Hindlimb muscle (tissue), 1 donor: ENCODE measurements at places on chromosomes 12 and 14. TPM values are rescaled to one million over a fixed set of nuclear protein-coding genes. Genes with fewer than 3 reads are reported as not detected.
A peak's percentile ranks its signal among the peaks of the same experiment; 100 is the strongest.

DNA sequence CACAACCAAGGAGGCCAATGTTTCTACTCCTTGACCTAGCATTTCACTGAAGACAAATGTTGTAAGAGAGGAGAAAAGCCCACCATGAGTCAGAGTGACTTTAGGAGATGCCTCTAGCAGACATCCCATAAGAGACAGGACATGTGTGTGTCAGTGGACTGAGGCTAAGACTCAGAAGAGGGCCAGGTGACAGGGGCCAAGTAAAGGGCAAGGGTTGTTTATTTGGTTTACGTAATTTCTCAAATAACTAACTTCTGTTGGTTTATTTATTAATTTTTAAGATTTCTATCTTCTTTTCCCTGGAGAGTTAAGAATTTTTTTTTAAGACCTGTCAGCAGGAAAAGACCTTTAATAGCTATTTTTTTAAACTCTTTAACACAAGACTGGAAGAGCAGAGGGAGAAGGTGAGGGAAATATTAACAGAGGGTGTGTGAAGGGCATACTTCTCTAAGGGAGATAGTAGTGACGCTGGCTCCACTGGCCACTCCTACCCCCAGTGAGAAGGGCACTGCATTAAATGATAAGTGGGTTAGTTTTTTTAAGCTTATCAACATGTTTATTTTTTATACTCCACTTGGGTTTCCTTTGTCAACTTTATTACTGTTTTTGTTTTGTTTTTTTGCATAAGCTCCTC lies 3.4 kb downstream of the PNP start:
- DNase-seq: no peak

GRCh38 chr14:71432334-71433110 lies 499.7 kb upstream of the RGS6 start:
- DNase-seq: no peak

DNA sequence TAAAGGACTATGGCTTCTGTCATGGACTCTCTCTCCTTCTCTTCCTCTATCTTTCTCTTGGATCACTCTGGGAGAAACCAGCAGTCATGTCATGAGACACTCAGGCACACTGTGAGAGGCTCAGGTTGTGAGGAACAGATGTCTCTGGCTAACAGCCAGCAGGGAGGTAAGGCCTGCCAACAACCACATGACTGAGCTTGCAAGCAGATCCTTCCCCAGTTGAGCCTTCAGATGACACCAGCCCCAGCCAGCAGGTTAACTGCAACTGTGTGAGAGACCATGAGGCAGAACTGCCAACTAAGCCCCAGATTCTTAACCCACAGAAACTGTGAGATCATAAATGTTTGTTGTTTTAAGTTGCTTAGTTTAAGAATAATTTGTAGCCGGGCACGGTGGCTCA lies 90.6 kb downstream of the VCPKMT start:
- no peak for DNase-seq

GRCh38 chr14:65790172-65790815 lies 377.8 kb downstream of the FUT8 start:
- no peak for DNase-seq

GRCh38 chr12:124588751-124589267 lies 21.4 kb upstream of the NCOR2 start:
- no peak for DNase-seq

- peak; percentile 8 for DNase-seq
Measured at GRCh38 chr14:28057359-28058296, 709.0 kb upstream of the FOXG1 start.

DNA sequence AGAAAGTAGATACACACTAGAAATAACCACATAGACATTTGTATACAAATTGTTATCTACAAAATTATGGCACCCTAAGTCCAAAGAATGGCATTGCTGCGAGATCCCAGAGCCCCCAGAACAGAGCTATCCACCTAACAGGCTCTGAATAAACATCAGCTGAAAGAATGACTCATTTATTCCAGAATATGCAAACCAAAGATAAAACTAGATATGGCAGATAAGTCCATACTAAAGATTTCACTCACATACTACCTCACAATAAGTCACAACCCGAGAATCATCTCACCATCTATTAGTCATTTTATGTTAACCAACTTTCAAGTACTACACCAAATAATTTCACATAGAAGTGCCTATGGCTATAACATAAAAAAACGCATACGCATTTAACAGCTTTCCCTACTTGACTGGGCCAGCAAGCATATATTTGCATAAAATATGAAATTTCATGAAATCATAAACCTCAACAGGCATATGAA lies 5.6 kb downstream of the CNIH1 start:
- DNase-seq: no peak

- no peak for DNase-seq
Measured at GRCh38 chr12:19373586-19373985, 65.7 kb upstream of the AEBP2 start.

DNA sequence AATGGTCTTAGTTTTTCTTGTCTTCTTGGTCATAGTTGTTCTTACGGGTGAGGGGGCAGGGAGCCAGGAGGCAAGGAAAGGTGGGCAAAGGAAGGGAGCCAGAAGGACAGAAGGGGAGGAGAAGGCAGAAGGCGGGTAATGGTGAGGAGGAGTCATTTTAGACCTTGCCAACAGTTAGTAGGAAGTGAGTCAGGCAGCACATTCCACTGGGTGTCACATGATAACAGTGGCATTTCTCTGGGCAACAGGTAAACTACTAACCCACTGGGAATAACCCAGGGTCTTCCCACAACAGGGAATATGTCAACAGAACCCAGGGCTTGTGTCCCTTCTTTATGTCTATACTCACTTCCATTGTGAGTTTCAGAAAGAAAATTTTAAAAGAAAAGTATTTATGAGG lies 127.6 kb downstream of the SLC8A3 start:
- no peak for DNase-seq

GRCh38 chr14:21652209-21652808 lies 1.3 kb upstream of the OR4E2 start:
- DNase-seq: no peak

DNA sequence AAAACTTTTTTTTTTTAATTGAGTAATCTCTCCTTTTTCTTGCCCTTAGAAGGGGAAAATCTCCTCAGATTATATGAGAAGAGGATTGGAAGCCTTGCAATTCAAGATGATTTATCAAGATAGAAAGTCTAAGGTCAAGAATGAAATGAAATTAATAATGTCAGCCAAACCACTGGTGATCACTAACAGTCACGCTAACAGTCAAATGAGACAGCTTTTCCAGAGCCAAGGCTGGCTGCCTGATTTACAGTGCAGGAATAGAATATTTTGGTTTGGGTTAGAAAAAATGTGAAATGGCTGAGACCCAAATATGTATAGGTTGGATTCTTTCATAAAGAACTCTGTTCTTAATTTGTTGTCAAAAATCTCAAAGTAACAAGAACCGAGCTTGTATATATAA lies 204.3 kb downstream of the PPM1H start:
- DNase-seq: no peak

- DNase-seq: no peak
Measured at GRCh38 chr14:83379436-83379835, 1845.8 kb upstream of the SEL1L start.

DNA sequence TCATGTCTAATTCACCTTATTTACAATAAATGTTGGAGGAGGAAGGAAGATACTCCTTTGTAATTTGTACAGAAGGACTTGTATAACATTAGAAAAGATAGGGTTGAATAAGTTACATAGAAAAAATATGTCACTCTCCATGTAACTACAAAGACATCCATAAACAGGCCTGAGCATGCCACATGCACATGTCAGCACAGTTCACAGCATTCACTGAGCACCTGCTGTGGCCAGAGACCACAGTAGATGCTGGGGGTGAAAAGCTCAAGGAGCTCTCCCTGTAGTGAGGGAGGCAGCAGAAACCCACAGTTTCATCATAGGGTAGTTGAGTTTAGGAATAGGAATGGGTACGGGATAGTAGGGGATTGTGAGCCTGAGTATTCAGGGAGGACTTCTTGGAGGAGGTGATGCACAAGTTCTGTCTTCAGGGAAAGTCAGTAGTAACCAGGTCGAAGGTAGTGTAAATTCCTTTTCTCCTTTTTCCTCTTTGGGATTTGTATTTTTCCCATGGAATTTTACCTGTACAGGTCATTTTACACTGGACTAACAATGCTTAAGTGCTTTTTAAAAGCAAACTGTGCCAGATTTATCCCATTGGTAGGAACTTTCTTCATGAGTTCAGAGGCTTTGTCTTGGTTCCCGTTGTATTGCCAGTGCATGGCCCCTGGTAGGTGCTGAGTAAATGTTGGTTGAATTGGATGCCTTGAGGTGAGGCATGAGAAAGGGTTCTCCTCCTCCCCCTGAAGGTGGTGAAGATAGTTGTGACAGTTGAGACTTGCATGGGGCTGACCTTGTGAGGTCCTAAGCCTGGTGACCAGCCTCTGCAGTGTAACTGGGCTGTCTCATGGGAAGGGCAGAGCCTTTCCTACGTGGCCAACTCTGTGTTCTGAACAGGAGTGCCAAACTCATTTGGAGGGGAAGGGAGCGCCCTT lies 20.2 kb downstream of the PRKCH start:
- no peak for DNase-seq

GRCh38 chr14:26427097-26427496 lies 170.7 kb downstream of the NOVA1 start:
- DNase-seq: no peak

GRCh38 chr14:97687944-97688630 lies 890.9 kb downstream of the VRK1 start:
- DNase-seq: no peak

DNA sequence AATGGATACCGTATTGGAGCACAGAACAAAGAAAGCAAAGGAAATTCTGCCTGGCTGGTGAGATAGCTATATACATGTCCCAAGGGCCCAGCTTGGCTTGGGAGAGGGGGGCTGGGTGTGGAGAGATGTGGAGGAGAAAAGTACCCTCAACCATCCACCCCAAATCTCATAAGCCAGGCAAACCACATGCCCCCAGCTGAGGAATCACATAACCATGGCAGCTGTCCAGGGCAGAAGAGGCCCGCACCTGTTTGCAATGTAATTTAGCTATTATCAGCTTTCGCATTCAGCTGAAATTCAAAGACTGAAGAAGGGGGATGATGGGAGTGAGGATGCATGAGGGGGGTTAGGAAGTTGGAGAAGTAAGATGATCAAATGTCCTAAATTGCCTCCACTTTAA lies 196.1 kb downstream of the TBX5 start:
- no peak for DNase-seq

- no peak for DNase-seq
Measured at GRCh38 chr14:61153431-61153830, 127.7 kb downstream of the TMEM30B start.

- peak; percentile 9 for DNase-seq
Measured at GRCh38 chr12:88035907-88036289, 6.7 kb upstream of the C12orf50 start.

FKBP3 gene
- polyA plus RNA-seq: 112 TPM

EMC9 gene
- 29.8 TPM for polyA plus RNA-seq

ERP27 gene
- 0.32 TPM for polyA plus RNA-seq

KRT2 gene
- polyA plus RNA-seq: 0.08 TPM

OASL gene
- 0.09 TPM for polyA plus RNA-seq

SELPLG gene
- 5.2 TPM for polyA plus RNA-seq

SLC17A8 gene
- 0.19 TPM for polyA plus RNA-seq

GALNT8 gene
- 4.4 TPM for polyA plus RNA-seq

LPAR5 gene
- polyA plus RNA-seq: 2.4 TPM

PELI2 gene
- 3.4 TPM for polyA plus RNA-seq

C14orf180 gene
- polyA plus RNA-seq: 13.3 TPM

CLEC14A gene
- polyA plus RNA-seq: 24.4 TPM
